ENCODE measurements at places on chromosomes 7 and 10.

DNA sequence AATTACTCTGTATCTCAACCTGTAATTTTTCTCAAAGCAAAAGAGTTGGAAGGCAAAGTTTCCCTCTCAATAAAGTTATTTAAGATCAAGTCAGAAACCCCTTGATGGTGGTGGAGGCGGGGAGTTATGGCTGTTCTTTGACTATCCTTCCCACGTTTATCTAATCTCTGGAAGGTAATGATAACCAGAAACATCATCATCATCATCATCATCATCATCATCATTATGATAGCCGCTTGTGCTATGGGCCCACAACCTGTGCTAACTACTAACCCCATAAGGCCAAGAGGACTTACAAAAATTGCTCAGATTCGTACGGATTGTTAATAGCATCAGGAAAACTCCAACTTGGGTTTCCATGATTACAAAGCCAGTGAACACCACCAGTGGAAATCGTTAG, 502.3 kb downstream of the SH2D4B start:
- DNase-seq: no peak

GRCh38 chr7:22713463-22713862, 13.5 kb upstream of the IL6 start:
- DNase-seq: no peak

- no peak for DNase-seq
Observed at GRCh38 chr10:77738496-77739158, 101.0 kb upstream of the KCNMA1 start.

DNA sequence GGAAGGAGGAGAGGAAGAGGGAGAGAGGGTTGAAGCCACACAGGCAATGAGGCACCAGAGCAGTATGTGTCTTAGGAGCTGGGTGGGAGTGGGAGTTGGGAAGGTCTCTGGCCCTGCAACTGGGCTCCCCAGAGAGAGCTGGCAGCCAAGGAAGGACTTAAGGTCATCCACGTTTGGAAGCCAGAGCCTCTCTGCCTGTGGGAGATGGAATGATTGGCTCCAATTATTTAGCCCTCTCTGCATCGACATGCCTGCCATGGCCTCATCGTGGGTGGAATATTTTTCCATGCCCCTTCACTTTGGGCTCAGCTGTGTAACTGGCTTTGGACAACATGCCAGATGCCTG, 478.5 kb downstream of the RPS24 start:
- DNase-seq: no peak

DNA sequence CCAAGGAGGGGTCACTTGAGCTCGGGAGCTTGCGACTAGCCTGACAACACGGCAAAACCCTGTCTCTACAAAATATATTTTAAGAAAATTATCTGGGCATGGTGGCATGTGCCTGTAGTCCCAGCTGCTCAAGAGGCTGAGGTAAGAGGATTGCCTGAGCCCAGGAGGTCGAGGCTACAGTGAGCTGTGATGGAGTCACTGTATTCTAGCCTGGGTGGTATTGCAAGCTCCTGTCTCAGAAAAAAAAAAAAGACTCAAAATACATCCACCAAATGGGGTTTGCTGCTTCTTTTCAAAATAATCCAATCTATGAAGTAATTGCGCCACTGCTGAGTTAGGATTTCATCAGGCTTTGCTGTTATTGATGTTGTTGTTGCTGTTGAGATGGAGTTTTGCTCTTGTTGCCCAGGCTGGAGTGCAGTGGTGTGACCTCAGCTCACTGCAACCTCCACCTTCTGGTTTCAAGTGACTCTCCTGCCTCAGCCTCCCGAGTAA, 11.1 kb upstream of the VIM start:
- DNase-seq: no peak

DNA sequence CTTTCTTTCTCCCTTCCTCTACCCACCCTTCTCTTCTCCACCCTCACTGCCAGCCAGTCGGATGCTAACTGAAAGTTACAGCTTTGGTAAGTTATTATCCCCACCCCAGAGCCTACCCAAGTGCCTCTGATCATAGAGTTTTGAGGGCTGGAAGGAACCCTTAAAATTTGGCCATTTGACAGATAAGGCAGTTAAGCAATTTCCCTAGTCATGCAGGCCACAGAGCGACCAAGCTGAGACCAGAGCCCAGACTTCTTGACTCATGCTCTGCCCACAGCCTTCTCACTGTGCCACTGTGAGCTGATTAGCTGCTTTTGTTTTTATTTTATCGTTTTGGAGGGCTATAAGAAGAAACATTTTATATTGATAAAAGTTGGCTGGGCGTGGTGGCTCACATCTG, 17.2 kb downstream of the SAP25 start:
- DNase-seq: no peak

GRCh38 chr10:36676321-36676720, 449.1 kb upstream of the ANKRD30A start:
- DNase-seq: no peak

DNA sequence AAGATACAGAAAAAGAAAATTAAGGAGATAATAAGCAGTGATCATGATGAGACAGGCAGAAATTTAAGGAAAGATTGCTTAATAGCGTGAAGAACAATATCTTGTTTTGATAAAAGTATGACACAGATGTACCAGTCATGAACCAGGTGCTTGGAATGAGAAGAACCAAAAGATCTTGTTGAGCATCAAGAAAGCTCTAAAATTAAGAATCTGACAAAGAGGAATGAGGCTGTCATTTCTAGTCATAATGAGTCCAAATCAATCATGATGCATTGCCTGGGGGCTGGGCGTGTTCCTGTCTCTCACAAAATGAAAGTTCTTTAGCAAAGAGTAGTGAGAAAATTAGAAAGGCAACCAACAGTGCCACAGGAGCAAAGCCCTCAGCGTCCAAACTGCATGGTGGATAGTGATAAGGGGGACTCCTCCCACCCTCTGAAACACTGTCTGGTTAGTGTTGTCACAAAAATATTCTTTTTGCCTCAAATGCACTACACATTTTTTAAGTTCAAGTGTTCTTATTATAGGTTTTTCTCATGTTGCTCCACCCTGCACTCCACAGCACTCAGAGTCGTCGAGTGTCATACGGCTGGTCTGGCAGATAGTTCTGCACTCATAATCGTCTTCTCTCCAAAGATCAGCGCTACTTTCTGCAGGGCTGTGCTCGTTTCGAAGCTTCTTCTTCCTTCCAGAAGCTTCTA, 439.6 kb downstream of the TNS3 start:
- DNase-seq: no peak

DNA sequence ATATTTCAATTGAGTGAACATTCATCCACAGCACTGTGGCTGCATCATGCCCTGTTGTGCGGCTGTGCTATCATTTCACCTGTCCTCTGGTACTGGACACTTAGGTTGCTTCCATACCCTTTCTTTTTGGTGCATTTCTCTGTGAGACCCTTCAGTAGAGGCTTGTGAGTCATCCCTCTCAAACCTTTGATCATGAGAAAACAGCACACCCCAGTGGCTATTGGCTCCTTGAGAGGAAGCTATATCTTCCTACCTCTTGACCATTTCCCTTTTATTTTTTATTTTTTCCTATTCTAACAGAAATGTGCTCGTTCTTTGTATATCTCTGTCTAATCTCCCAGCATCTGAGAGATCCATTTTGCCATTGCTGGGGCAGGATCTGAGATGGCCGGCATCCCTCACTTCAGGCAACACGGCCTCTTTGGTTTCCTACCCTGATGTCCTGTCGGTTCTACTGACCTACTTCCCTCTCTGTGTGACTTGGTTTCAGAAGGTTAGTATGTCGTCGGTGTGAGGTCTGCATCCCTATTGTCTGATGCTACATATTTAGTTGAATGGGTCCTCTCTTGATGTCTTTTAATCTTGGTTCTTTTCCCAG, 23.8 kb upstream of the PIK3AP1 start:
- DNase-seq: no peak

- DNase-seq: no peak
Observed at GRCh38 chr10:75293446-75293820, 57.7 kb upstream of the COMTD1 start.

- DNase-seq: no peak
Observed at GRCh38 chr7:2437537-2438148, 34.2 kb downstream of the CHST12 start.

GRCh38 chr10:10364902-10365301, 652.8 kb upstream of the CELF2 start:
- DNase-seq: no peak

- no peak for DNase-seq
Observed at GRCh38 chr10:103545771-103546281, 52.3 kb downstream of the NEURL1 start.

DNA sequence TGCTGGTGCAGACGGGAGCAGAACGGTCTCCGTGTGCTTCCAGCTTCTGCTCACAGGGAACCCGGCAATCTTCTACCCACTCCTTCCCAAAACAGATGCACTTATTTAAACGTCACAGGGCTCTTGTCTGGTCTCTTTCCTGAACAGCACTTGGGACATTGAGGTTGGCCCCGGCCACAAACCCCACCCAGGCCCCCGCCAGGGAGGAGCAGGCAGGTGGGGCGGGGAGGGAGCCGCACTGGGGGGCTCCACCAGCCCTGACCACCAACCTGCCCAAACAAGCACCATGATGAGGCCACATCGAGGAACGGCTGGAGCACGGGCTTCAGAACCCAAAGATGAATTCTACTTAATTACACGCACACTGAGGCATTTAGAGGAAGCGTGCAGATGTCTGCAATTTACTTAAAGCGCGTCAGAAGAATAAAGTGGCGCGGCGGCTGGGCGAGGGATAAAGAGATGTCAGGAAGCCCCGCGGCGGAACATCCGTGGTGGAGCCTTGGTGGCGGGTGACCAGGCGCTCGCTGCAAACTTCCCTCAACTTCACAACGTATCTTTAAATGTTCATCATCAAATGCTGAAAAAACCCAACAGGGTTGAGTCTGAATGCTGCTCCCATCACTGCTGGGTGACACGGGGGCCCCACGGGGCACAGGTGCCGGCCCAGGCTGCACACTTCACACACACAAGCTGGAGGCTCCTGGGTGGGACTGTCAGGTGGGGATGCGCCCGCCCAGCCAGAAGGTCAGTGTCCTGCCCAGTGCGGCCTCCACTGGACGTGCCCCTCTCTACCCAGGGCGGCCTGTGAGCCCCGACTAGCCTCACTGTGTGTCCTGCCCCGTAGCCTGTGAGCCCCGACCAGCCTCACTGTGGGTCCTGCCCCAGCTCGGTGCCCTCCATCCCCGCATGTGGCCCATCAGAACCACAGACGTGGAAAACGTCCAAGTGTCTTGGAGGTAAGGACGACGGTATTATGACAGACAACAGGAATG, 279.2 kb downstream of the MAD1L1 start:
- DNase-seq: no peak

DNA sequence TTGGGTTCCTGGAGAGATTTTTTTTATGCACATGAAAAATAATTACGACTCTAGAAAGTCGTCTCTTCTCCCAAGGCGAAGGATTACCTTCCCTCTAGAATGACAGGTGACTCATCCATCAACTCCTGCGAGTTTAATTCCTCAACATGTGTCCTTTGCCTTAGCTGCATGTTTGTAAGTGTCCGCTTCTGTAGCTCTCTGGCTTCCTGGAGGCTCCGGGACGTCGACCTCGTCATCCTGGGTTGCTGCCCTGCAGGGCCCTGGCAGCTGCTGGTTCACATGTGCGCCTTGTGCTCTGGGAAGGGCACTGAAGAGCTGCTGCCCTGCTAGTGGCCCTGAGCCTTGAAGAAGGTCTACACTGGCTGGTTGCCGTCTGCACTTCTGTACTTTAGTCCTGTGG, 210.2 kb downstream of the MLLT10 start:
- no peak for DNase-seq

- no peak for DNase-seq
Observed at GRCh38 chr10:131677671-131678070, 223.1 kb upstream of the PPP2R2D start.

DNA sequence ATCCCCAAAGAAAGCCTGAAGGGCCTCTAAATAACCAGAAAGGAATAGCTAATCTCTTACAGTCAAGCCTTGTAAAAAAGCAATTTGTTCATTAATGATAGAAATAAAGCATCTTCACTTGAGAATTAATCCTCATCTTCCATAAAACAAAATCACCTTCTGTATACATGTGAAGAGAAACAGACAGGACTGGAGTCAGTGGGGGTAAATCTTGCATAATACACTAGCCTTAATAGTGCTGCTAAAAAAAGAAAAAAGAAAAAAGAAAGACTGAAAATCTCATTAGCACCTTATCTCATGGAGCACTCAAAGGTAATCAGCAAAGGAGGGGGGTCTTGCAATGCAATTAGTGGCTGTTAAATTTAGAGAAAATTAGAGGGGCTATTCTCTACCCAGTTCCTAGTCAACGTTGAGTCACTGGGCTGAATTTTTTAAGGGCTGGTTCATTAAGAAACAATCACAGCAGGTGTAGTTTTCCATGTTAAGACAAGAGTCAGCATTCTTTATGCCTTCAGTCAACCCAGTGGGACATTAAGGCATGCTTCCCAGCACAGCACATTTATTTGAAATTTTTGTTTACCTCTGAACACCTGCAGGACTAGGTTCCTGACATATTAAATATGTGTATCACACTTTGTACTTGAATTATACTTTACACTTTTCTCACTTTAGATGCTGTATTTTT, 1455.7 kb upstream of the CELF2 start:
- DNase-seq: no peak

GRCh38 chr10:96299383-96299782, 4.9 kb upstream of the DNTT start:
- peak; percentile 5 for DNase-seq

DNA sequence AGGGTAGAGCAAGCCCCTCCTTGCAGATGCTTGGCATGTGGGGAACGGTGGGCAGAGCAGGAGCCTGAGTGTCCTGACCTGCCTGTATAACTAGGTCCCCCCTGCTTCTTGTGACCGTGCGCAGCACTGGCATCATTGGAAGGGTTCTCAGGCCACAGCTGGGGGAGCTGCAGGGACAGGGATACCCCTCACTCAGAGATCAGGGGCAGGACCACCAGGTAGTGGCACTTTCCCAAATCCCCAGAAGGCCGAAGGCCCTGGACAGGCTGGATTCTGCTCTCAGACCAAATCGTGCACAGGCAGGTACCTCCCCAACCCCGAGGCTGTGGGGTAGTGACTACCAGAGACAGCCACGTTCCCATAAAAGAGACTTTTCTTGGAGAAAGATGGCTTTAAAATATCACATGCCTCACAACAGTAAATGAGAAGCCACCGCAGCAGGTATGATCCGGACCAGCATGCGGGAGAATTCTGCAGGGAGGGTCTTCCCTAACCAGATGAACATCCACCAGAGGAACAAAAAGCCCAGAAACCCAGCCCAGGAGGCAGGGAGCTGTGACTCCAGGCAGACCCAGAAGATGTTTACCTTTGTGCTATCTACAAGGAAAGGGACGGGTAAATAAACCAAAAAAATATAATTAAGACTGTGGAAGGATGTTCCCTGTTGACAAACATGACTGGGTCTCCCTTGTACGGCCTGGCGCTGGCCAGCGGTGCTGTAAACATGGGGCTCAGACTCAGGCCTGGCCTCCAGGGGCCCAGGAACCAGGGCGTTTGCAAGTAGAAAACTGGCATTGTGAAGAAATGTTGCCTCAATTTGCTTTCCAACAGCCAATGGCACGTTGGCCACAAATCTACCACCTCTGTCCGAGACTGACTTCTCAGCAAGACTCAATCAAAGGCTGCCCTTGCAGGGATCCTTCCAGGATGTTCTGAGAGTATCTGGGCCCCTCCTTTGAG, 180.0 kb downstream of the TNS3 start:
- no peak for DNase-seq

GRCh38 chr10:124650263-124650662, 93.9 kb downstream of the FAM53B start:
- DNase-seq: no peak

GRCh38 chr7:1739593-1739992, 69.5 kb downstream of the ELFN1 start:
- no peak for DNase-seq

All from central memory CD4-positive, alpha-beta T cell (primary cell).